ENCODE measurements at places on chromosomes 13 and 19. TPM values are rescaled to one million over a fixed set of nuclear protein-coding genes. Genes with fewer than 3 reads are reported as not detected.

Gene SLC5A5
- 0.18 TPM for total RNA-seq

Gene NOTCH3
- 52.7 TPM for total RNA-seq

DNA sequence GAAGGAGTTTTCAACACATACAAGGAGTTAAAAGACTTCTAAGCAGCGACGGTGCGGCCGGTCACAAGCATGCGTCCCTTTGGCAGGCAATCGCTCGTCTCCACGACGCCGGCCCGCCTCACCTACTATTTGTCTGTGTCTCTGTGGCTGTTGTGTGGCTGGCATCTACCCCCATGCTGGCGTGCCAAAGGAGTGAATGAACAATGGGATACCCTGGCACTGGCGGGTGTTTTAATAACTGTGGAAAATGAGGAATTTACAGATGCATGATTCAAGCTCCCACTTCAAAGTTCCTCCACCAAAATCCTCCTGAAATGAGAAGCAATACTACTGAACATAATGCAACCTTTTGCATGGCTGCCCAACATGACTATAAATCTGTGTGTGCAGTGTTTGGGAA lies 176.6 kb downstream of the KLF5 start:
- no peak for DNase-seq

- DNase-seq, result no peak
These were observed 11.7 kb upstream of the KL start for GRCh38 chr13:33004511-33004910.

GRCh38 chr19:10339380-10339960 lies at the start of gene ICAM3:
ICAM3 (minus strand) TSS chr19:10339624; CDS start chr19:10339614, 10 bp downstream.
- peak; percentile 77 for DNase-seq

All from lower lobe of right lung (tissue), 2 donors.